ENCODE measurements at places on chromosomes 13 and 19.

- no peak for DNase-seq
Observed at GRCh38 chr19:49393881-49394280, 5.8 kb downstream of the KASH5 start.

DNA sequence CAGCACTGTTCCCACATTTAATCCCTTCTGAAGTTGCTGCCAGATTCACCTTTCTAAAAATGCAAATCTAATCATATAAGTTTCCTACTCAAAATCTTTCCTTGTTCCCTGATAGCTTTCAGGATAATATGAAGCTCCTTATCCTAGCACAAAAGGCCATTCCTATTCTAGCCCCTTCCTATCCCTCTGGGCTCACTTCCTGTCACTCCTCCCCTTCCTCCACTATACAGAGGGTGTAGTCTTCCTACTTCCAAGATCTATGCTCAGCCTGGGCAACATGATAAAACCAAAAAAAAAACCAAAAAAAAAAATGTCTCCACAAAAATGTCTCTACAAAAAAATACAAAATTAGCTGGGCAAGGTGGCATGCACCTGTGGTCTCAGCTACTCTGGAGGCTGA lies 78.3 kb downstream of the TSC22D1 start:
- DNase-seq: no peak

GRCh38 chr13:34765446-34766180 lies 176.5 kb upstream of the NBEA start:
- no peak for DNase-seq

DNA sequence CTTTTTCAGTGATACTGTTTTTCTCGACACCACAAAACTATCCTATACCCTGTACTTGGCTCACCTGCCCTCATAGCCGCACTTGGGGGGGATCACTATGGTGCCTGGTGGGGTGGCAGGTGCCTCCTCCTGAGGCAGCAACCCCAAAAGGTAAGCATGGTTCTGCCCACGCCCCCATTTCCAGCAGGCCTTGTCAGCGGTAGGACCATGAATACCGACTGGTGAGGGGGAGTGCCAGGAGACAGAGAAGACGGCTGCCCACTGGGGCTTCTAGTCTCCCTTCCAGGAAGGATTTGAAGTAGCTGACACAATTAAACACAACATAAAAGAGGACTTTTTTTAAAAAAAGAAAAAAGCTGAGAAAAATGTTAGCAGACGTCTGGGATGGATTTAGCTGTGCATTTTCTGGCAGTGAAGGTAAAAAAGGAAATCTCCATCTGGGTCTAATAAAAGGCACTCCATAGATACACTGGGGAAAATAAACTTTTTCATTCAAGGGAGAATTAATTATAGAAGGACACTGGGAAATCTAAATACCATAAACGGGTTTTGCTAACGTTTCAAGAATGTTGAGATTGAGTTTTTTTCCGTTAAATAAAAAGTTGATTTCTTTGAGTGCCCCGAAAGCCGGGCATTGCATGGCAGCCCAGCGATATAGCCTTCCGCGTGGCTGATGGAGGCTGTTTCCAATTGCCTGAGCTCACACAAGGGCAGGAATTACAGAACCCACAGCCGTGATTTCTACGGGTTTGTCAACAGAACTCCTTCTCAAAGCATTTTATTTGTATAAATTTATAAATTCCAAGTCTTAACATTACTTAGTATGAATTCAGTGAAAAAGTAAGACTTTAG lies 45.1 kb downstream of the ATP11A start:
- no peak for DNase-seq

- no peak for DNase-seq
Observed at GRCh38 chr13:45412274-45413049, 5.7 kb downstream of the SLC25A30 start.

GRCh38 chr13:95814495-95814894 lies 137.6 kb downstream of the DNAJC3 start:
- DNase-seq: no peak

GRCh38 chr13:53127373-53127772 lies 98.8 kb downstream of the OLFM4 start:
- DNase-seq: no peak
